CD4-positive, alpha-beta T cell treated with Interferon alpha-2 for 1 hour (primary cell): ENCODE measurements at places on chromosomes 1 and 21.

DNA sequence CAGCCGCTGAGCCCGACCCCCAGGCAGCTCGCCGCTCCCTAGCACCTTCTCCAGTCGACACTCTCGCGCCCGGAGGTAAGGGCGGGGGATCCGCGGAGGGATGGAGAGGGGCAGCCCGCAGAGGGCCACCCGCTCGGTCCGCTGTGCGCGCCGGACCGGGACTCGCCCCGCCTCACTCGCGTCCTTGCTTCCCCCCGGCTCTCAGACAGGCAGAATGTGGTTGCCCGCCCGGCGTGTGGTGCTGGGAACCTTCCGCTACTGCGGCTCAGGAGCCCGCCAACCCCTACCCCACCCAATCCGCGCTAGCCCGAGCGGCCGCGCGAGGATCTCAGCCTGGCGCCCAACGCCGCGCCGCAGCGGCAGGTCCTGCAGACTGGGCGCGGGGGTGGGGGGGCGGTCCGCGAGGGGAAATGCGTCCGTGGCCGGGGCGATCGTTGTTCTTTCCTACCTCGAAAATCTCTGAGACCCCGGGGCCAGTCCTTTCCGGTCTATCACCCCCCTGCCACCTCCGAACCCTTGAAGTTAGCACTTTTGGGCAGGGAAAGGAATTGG is 404 bp downstream of the LRRC8C start:
- DNase-seq: peak; percentile 65

GRCh38 chr1:159802111-159802510 is at the start of gene FCRL6:
FCRL6 (plus strand) TSS chr1:159802360; CDS start chr1:159802425, 65 bp downstream.
- no peak for DNase-seq

DNA sequence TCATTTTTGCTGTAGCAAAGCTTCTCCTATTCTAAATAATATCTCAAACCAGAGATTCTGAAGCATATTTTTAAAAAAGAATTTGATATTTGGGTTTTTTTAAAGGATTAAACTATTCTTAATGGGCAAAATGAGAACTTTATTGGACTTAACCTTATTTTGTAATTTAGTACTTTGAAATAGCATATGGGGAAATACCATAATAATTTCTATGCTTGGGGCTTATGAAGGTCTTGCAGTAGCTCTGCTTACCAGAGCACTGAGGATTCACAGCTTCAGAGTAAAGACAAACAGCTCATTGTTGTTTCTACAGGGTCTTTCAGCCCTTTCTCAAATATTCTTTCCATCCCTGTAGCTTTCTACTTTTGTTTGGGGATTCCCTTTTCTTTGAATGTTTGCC is 111.2 kb upstream of the ZNF648 start:
- DNase-seq: no peak

DNA sequence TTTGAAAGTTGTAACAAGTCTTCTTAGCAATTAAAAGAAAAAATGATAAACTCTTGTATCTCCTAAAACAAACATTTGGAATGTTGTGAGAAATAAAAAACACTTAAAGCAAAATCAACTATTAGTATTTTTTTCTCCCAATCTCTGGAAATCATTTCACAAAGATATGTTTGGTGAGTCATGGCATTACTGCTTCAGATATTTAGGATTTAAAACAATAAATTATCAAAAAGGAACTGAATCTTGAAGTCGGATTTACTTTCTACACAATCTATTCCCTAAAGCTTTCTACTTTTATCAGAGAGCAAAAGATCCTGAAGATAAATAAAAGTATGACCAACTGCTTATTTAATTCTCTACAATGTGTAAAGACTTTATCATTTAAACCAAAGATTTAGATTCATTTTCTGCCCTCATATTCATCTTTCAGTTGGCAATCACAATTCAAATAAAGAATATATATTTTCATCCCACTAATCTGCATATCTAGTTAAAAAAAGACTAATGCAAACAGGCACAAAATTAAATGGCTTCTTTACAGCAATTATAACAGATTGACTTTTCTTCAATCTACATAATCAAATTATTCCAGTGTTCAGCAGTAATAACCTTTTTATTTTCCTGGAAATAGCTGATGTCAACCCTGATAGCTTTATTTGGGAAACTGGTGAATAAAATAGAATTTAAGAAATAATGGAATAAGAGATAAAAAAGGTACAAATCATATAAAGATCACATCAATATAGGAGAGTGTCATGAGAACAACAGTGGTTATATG is 230.0 kb downstream of the COP1 start:
- no peak for DNase-seq

GRCh38 chr1:101282314-101283038 is 45.7 kb downstream of the S1PR1 start:
- no peak for DNase-seq

DNA sequence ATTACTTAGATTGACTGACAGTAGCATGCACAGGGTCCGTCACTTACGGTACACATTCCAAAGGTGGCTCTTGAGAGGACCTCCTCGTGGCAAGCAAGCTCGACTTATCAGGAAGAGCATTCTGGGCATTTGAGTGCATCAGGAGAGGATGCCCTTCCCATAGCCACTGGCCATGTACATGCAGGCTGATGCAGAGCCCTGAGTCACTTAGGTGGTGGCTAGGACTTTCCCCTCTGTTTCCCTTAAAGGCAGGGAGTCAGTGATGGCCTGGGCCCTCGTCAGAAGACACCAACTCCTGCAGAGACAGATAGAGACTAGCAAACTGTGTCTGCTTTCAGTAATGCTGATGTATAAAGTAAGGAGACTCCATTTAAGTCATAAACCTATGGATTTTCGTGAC is 12.9 kb downstream of the EXO1 start:
- DNase-seq: no peak

GRCh38 chr1:223712194-223712849 is at the start of gene CAPN2:
CAPN2 (plus strand) TSS chr1:223712539; CDS start chr1:223712641, 102 bp downstream.
- peak; percentile 71 for DNase-seq

GRCh38 chr1:161066694-161067093 is 3.0 kb downstream of the ARHGAP30 start:
- DNase-seq: no peak

- peak; percentile 55 for DNase-seq
These were observed 139.2 kb downstream of the CLIC6 start for GRCh38 chr21:34807881-34808568.

DNA sequence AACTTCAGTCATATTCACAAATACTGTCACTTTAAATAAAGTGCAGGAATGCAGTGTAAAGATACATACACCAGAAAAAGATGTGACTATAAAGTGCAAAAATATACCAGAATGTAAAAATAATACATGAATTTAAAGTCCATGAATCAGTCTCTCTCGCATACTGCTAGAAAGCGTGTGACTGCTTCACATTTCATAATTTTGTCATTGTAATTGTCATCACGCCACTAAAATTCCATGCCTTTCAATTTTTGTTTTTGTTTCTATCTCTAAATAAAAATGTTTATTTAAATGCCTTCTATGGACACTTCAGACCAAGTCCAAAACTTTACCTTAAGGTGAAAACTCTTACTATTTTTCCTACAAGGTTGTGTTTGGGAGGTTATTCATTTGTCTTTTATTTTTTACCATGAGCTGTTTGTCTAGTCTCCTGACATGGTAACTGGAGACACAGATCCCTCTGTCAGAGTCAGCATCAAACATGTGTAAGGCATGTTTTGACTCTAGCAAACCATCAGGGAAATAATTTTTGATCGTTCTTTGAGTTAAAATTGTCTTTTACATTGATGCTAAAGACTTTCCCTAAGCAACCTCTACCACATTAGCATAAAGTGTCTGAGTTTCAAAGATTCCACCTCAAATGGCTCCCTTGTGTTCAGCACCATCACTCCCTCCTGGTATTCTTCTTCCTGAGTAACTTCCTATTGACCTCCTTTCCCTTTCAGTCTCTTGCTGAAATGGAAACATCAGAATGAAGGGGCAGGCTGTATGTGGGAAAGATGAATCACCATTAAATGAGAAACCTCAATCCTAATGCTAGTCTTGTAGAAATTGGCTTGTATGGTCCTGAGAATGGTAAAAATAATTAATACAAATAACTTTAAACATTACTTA is 14.0 kb upstream of the AIM2 start:
- no peak for DNase-seq

DNA sequence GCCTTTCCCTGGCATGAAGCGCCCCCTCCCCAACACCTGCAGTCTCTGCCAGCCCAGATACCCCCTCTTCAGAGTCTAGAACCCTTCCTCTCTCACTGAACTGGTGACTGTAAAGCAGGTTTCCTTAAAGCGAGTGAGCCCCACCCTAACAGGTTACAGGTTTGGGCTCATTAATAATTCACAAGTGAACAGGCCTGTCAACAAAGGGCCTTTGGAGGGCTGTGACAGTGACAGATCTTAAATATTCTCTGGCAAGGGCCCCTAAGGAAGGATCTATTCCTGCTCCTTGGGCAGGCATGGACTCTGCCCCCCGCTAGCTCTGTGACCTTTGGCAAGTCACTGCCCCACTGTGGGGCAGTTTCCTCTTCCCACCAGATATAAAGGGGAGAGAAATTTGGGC is 5.6 kb upstream of the TTC39A start:
- DNase-seq: no peak

DNA sequence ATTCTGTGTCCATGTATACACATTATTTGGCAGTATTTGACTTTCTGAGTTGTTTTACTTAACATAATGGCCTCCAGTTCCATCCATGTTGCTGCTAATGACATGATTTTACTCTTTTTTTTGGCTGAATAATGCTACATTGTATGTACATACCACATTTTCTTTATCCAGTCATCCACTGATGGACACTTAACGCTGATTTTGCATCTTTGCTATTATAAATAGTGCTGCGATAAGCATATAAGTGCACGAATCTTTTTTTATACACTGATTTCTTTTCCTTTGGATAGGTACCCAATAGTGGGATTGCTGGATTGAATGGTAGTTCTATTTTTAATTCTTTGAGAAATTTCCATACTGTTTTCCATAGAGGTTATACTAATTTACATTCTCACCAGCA is 255.5 kb downstream of the GPR52 start:
- no peak for DNase-seq

GRCh38 chr1:50349242-50349565 is 74.0 kb downstream of the DMRTA2 start:
- DNase-seq: no peak

- DNase-seq: no peak
These were observed 30.2 kb downstream of the ADAMTS5 start for GRCh38 chr21:26936641-26937040.

DNA sequence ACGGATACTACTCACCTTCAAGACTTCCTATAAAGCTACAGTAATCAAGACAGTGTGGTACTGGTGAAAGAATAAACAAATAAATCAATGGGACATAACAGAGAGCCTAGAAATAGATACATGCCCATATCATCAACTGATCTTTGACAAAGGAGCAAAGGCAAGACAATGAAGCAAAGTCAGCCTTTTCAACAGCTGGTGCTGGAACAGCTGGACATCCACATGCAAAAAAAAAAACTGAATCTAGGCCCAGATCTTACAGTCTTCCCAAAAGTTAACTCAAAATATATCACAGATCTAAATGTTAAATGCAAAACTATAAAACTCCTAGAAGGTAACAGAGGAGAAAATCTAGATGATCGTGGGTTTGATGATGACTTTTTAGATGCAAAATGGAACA is 170.3 kb downstream of the MIS18A start:
- DNase-seq: no peak

DNA sequence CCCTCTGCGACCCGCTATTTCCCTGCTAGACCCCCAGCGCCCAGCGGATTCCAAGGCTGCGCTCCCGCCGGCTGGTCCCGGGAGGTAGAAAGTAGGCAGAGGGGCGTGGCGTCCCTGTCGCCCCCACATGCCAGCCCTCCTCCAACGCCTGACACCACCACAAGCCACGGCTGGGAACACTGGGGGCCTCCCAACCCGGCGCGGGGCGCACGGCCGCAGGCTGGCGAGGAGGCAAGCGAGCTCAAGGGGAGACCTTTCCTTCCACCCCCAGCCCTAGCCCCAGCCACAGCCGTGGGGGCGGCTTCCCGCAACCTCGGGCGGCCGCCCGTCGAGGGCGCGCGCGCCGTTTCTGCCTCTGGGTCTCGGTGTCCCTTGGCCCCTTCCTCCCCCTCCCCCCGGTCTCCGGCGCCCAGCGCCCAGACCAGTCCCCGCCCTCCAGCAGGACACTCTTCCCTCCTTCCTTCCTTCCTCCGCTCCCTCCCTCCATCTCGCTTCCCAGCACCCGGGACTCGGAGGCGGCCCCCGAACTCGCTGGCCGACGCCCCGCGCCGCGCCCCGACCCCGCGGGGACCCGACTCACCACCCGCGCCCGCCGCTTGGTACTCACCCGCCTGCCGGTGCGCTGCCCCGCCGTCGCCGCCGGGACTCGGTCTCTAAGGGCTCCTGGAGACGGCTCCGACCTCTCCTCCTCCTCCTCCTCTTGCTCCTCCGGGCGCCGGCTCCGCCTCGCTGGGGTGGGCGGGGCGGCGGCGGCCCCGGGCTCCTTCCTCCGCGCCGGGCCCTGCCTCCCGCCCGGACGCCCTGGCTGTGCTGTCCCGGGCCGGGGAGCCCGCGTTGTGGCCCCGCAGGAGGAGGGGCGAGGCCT is at the start of gene GNG12:
Gene GNG12 (minus strand): TSS at position 731 of the 865 bp plus-strand sequence. CDS start 125,781 bp downstream, outside the sequence.
- DNase-seq: no peak
